RWPE1 (cell line): ENCODE measurements at places on chromosomes 1 and 21.

GRCh38 chr1:173417563-173417962 is 59.6 kb upstream of the PRDX6 start:
- no peak for DNase-seq

DNA sequence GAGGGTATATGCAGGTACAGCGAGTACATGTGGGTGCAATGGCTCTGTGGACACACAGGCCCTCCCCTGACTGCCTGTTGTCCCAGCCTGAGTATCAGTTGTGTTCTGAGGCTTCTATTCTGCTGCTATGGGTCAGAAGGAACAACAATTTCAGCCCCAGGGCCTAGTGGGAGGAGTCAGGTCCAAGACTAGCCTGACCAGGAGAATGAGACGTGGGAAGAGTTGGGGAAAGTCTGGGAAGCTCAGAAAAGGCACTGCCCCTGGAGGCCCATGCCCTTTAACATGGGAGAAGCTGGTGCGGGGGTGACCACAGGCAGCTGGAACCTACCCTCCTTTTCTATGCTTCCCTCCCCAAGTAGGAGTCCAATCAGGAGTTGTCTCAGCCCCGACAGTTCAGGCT is 7.7 kb downstream of the IGSF8 start:
- DNase-seq = no peak

DNA sequence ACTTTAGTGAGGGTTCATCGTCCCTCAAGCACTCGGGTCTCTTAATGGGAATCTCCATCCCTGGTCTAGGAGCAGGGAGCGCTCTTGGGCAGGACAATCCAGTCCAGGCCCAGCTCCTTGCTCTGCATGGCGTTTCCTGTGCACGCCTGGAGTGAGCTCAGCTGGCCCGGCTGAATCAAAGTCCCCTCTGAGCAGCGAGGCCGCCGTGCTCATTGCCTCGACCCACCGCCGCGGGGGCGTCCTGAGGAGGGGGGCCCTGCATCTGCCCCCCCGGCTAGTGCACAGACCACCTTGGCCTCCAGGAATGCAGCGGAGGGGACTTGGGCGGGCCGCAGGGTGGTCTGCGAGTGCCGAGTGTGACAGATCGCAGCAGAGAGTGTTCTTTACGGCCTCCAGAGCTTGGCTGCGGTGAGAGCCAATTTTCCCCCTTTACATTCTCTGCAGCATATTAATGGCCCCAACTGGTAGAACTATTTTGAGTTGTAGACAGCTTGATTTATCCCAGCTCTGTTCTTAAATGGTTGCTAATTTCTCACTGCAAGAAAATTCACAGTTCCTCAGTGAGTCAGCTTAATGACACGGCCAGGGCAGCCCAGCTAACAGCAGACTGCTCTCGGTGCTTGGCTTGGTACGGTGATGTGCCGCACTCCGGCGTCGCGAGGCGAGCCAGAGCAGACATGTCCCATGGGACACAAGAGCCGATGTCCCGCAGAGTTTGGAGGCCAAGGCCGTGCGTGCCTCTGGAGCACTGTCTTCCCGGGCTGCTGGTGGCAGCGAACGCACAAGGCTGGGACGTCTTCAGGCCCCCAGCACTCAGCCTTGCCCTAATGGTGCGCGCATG is 39.8 kb downstream of the SNAP47 start:
- no peak for DNase-seq

- peak; percentile 64 for DNase-seq
These were observed 57.9 kb downstream of the TTC3 start for GRCh38 chr21:37130971-37131370.

DNA sequence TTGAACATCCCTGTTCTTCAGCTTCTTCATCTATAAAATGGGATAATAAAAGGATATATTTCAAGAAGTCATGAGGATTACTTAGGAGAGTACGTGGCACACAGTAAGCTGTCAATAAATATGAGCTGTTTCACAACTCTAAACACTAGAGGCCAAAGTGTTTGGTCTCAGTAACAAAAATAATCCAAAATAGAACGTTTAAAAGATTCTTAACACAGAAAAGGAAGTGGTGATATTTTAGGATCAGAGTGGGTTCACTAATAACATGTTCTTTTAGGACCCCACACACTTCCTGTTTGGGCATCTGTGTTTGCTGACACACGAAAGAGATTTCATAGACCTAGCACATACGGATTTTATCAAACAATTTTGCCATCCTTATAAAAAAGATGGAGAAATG is 32.9 kb downstream of the TNFSF18 start:
- DNase-seq = no peak

GRCh38 chr1:237470712-237471338 is 419.9 kb downstream of the ZP4 start:
- DNase-seq = no peak

GRCh38 chr1:21307663-21308305 is 17.5 kb upstream of the ECE1 start:
- DNase-seq = no peak

DNA sequence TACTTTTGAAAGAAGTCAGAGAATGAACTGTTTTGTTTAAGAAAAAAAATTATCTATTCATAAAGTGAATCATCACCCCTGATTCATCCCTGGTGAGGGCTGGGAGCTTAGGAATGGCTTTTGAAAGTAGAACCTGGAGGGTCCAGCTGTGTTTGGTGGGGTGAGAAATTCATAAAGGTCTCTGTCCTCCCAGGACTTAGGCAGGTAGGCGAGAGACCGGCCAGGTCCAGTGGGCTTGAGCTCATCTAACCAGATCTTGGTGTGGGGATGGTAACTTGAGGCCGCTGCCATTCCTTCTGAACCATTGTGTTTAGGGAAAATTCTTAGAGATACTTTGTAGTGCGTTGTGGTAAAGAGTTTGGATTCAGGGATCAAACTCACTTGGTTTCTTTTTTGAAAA is 156.8 kb upstream of the TNR start:
- no peak for DNase-seq

- no peak for DNase-seq
These were observed 2.6 kb upstream of the DVL1 start for GRCh38 chr1:1351511-1352427.

GRCh38 chr21:30227128-30227527 is 11.2 kb upstream of the CLDN8 start:
- DNase-seq = no peak

DNA sequence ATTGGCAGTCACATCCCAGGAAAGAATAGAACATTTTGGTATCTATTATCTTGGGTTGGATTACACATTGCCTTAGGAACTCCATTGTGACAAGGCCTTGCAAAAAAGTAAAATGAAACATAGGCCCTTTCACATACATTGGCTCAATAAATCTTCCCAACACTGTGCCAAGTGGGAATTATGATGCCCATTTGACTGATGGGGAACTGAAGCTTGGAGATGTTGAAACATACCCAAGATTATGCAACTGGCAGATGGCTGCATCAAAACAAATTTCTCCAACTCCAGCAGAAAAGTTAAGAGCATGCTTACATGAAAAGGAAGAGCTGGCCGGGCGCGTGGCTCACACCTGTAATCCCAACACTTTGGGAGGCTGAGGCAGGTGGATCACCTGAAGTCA is 26.9 kb downstream of the PLEKHO1 start:
- DNase-seq = no peak

DNA sequence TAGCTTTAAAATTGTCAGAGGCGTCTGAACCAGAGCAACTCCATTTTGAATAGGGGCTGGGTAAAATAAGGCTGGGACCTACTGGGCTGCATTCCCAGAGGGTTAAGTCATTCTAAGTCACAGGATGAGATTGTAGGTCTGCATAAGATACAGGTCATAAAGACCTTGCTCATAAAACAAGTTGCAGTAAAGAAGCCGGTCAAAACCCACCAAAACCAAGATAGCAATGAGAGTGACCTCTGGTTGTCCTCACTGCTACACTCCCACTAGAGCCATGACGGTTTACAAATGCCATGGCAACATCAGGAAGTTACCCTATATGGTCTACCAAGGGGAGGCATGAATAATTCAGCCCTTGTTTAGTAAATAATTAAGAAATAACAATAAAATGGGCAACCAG is 143.6 kb downstream of the GABPA start:
- DNase-seq = no peak

GRCh38 chr1:68043443-68044090 is 6.9 kb downstream of the DIRAS3 start:
- DNase-seq = no peak

DNA sequence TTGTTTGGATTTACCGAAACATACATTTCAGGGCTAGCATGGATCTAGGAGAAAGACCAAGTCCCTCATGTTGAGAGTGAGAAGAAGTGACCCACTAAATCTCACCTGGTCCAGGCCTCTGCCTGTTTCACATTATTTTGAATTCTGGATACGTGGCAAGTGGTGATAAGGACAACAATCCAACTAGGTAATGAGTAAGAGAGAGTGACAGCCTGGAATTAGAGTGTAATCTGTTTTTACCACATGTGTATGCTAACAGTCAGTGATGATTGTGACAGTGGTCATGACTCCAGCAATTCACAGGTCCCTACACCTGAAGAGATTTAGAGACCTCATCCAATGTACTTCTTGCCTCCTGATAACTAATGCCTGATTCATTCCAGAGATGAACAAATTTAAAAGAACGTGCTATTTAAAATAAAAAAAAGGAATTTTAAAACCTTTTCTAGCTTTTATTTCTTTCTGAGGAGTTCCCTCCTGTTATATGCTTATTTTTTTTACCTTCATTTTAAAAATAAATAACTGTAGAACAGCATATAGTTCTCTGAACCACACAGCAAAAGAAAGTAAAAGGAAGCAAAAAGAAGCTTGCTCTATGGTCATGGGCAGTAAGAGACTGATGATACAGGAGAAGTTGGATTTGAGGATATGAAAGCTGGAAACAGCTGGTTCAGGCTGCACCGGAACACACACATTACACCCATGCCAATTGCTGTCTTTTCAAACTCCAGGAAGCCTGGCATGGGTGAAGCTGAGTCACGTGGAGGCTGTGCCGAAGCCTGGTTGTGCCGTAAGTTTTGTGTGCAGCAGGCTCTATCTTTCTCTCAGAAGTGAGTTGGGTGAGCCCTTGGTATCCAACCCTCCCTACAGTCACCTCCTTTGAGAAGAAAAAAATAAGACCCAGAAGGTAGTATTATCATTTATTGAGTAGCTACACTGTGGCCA is 14.7 kb downstream of the C1orf116 start:
- DNase-seq = no peak

DNA sequence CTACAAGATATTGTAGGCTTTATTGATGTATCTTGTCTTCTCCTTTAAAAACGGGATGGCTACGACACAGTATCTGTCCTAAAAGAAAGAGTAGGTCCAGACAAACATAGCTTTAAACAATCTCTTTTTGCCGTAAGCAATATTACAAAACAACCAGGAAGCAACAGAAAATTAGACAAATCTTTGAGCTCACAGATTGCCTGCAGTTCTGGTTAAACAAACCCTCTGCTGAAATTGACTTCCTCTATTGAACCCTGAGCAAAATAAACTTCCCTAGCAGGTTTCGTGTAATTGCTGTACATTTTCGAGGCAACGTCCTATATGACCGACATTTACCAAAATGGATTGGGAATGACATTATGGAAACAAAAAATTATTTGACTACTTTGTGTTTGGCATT is 50.6 kb downstream of the CHML start:
- no peak for DNase-seq

- no peak for DNase-seq
These were observed 2.1 kb downstream of the RCOR3 start for GRCh38 chr1:211261229-211261628.

- DNase-seq = no peak
These were observed 12.5 kb downstream of the PODN start for GRCh38 chr1:53074313-53075154.

DNA sequence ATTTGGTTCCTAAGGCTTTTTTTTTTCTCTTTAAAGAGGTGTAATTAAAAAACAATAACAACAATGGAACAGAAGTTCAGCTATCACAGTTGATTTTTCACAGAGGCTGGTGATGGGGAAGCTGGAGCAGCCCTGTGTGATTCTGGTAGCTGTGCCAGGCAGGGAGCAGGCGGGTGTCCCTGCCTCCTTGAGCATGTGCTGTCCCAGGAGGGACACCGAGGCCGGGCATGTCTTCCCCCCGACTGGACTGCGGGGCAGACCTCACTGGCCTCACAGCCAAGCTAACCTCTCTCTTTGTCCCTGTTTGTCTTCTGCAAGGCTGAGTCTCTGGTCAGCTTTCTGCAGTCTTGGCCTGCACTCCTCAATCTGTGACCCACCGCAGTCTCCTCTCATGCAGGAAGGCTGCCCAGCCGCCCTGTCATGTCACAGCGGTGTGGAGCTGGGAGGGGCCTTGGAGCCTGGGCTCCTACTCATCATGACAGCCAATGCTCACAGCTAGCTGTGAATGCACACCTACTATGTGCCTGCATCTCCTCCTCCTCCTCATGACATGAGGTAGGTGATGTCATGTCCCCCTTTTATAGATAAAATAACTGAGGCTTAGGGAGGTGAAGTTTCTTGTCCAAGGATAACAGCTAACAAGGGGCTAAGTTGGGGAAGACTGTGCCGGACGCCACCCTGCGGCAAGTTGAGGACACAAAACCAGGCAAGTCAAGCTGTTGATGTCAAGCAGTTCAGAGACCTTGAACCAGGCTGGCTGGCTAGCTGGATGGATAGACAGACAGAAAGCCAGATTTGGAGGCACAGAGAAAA is 10.3 kb upstream of the ACTL8 start:
- no peak for DNase-seq

GRCh38 chr1:41455479-41456332 is 28.8 kb downstream of the EDN2 start:
- peak; percentile 57 for DNase-seq

DNA sequence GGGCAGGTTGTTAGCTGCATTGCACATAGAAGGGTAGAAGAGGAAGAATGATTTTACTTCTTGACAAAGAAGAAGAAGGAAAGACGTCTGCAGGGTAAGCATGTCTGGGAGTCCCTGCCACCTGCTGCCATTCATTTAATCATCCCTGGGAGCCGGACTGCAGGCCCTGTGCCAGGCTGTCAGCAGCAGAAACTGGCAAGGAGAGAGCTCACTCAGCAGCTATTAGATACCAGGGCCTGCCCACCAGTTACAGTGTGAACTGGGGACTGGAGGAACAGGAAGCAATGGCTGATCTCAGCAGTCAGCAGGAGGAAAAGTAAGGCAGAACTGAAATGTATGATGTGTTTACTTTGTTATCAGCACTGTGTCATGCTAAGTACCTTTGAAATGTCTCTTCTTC is 75.7 kb upstream of the C1orf87 start:
- no peak for DNase-seq

GRCh38 chr1:179081687-179082332 is at the start of gene TOR3A:
TOR3A (plus strand) TSS chr1:179082070; CDS start chr1:179082129, 59 bp downstream.
- peak; percentile 81 for DNase-seq

- peak; percentile 55 for DNase-seq
These were observed 4.6 kb upstream of the CLCA2 start for GRCh38 chr1:86419277-86419903.

- DNase-seq = no peak
These were observed 20.9 kb upstream of the RNF11 start for GRCh38 chr1:51215169-51215568.
